ENCODE measurements at places on chromosomes 7 and 10. TPM values are rescaled to one million over a fixed set of nuclear protein-coding genes. Genes with fewer than 3 reads are reported as not detected.

The PRTFDC1 gene
- 14.6 TPM for total RNA-seq

The PUS7 gene
- total RNA-seq: 19.6 TPM

The HTRA1 gene
- total RNA-seq: 337 TPM

The NME8 gene
- total RNA-seq: not detected

The KCNMA1 gene
- 23.5 TPM for total RNA-seq

GRCh38 chr10:10333622-10334021, 684.0 kb upstream of the CELF2 start:
- no peak for DNase-seq

DNA sequence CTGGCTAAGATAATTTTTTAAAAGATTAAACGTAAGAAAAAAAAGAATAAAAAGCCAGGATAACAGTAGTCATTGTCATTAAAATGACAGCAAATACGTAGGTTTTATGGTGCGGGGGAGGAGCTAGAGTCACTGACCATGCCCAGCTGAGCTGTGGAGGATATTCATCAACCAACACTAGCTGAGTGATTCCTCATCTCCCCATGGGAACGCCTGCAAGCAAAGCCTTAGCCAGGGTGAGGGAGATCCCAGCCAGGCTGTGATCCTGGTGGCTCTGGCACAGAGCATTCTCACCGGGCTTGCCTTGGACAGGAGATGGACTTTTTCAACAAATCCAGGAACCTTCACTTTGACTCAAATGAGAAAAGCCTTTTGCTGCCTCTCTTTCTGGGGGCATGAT, 94.2 kb downstream of the HIP1 start:
- DNase-seq: no peak

DNA sequence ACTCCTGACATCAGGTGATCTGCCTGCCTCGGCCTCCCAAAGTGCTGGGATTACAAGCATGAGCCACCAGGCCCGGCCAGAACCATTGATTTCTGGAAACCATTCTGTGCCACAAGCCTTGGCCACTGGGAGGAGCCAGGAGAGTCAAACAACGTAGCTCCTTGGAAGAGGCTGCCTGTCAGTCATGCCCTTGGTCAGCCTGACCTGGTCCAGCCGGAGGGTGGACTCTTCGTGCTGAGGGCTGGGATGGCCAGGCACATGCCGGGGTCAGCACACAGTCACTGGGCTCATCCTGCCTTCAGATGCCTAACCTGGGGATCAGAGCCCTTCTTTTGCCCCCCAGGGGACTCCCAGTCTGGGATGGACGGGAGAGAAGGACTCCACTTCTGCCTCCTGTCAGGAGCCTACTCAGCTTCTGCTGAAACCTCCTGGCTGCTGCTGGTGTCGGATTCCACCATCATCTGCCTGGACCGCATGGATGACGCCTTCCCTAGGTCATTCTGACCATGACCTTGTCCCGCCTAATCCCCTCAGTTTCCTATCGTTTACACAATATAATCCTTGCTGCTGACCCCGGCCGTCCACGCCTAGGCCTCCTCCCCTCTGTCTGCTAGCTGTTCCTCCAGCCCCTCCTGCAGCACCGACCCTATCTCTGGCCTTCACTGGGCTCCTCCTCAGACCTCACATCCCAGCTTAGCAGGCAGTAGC, 30.4 kb downstream of the TMEM270 start:
- DNase-seq: no peak

GRCh38 chr7:3068530-3068929, 24.9 kb upstream of the CARD11 start:
- DNase-seq: no peak

DNA sequence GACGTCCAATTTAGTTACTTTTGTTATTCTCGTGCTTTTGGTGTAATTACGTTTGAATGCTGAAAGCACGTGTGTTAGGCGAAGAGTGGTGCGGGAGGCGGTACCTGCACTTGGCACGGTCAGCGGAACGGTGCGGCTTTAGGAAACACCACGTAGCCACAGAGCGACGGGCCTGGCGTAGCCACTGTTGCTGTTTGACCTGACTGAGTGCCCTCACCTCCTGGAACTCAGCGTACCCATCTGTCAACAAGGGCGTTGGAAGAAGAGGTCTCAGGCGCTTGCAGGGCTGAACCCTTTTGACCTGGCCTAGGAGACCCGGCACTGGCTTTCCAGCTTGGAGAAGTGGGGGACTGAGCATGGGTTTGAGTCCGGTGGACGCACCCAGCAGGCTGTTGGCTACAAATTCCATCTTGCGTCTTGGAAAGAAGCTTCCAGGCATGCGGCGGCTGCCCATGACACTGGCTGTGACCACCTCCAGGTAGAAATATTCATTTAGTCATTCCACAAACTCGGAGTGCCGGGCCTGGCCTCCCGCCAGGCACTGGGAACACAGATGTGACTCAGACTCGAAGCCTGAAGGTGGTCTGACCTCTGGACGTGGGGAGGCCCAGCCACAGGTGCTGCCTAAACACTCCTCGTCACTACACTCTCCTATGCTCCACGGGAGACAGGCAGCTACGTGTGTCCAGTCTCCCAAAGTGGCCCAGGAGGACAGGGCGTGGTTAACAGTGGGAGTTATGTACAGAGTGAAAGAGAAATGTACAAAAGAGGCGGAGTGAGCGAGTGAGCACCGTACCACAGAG, 22.2 kb downstream of the FAM20C start:
- no peak for DNase-seq

DNA sequence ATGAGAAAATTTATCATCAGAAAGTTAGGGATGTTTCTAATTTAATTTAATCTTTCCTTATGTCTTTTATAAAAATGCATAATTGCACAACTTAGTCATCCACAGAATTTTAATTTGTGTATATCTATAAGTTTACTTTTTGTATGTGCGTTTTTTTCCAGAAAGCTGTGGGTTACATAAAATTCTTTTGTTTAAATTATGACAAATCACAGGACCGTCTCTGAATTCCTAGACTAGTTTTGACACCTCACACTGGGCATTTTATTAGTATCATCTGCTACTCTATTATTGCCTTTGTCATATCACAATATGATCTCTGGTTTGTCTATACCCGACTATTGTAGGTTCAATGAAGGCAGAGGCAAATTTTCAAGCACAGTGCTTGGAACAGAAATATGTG, 482.4 kb upstream of the SEMA3D start:
- no peak for DNase-seq

DNA sequence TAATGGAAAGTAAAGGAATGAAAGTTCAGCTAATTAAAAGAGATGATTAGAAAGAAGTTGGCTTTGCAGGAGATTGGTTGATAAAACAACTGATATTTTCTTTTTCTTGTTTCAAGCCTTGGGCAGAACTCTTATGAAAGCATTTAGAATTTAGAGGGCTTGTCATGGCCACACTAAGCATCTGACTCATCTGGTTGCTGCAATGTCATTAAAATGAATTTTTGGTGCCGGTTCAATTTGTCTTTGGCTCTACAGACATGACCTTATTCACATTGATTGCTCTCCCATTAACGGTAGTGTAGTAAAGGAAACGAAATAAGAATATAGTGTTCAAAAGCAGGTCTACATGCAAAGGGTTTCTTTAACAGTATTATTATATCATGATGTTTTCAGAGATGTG, 1012.4 kb upstream of the C7orf33 start:
- no peak for DNase-seq

GRCh38 chr7:2106924-2107323, 125.8 kb downstream of the MAD1L1 start:
- no peak for DNase-seq

- no peak for DNase-seq
These were observed 13.1 kb downstream of the FXYD4 start for GRCh38 chr10:43384252-43385221.

- DNase-seq: no peak
These were observed 17.5 kb upstream of the CDK1 start for GRCh38 chr10:60760711-60761210.

- no peak for DNase-seq
These were observed 87.6 kb upstream of the MACROH2A2 start for GRCh38 chr10:69965086-69965485.

DNA sequence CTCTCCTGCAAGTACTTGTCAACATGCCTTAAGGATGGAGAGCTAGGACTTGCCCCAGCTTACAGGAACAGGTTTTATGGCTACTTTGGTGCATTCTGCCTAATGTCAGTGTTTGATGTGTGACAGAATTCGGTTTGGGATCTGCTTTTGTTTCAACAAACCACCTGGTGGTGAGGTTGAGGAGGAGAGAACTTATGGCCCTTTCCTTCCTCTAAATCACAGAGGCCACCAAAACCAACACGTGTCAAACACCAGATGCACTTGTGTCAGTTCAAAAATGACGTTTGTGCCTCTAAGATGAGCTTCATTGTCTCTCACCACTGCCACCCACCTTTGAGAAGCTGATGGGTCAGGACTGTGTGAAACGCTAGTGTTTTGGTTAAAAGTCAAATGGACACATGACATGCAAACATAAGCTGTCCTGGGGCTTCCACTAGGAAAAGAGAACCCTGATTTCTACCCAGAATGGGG, 83.9 kb downstream of the OSBPL3 start:
- DNase-seq: no peak
